Stimulated activated CD4-positive, alpha-beta T cell treated with anti-CD3 and anti-CD28 coated beads, Interleukin-12 subunit alpha, Interleukin-12 subunit beta, amount 100 ng/mL, for 24 hours (primary cell): ENCODE measurements at places on chromosomes 2 and 18.
A peak's percentile ranks its signal among the peaks of the same experiment; 100 is the strongest.

DNA sequence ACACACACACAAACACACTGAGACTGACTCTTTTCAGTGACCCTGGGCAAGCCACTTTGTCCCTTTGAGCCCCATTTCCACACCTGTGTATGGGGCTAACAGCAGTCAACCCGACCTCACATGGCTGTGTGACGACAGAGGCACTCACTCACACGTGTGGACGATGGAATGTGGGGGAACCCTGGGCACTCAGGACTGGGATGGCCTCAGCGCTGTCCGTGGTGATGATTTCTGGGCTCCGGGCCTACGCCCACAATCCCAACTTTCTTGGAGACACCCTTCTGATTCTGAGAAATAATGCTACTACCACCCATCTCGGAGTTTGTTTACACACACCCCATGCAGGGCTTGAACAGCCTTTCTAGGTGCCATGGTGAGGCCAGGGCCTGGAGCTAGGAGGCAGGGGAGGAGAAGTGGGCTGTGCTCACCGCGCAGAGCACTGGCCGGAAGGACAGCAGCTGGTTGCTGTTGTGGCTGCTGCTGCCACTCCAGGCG is 1.5 kb downstream of the CRYBA2 start:
- no peak for DNase-seq

GRCh38 chr2:125711075-125711474 is 944.9 kb upstream of the GYPC start:
- no peak for DNase-seq

GRCh38 chr2:151553-152334 is 105.4 kb upstream of the FAM110C start:
- no peak for DNase-seq

- DNase-seq, result no peak
Measured at GRCh38 chr18:68847219-68847837, 49.4 kb downstream of the CCDC102B start.

GRCh38 chr2:205730191-205730590 is 47.9 kb downstream of the NRP2 start:
- no peak for DNase-seq

DNA sequence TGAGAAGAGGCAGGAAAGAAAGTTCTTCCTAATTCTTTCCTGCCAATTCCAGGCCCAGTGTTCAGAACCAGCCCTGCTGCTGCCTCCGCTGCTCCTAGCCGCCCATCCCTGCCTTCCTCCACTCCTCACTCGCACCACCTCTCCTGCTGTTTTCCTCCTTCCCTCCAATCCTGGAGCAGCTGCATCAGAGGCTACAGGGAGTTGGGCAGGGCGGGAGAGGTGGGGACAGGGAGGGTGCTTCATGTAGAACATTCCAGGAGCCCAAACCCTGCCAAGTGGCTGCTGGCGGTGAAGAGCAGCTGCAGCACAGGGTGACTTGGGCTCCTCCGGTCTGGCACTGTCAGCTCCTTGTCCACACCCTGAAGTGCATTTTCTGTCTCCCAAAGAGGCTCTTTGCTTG is 176.3 kb downstream of the TNS1 start:
- DNase-seq, result no peak

- DNase-seq, result peak; percentile 19
Measured at GRCh38 chr2:15588329-15588919, 3.2 kb upstream of the DDX1 start.

GRCh38 chr2:216131175-216131926 is 22.2 kb downstream of the XRCC5 start:
- no peak for DNase-seq

GRCh38 chr2:21251216-21251980 is 127.6 kb downstream of the TDRD15 start:
- no peak for DNase-seq

GRCh38 chr2:216900406-216900805 is 40.5 kb upstream of the TNP1 start:
- DNase-seq, result no peak

GRCh38 chr18:22493255-22493654 is 75.5 kb upstream of the CTAGE1 start:
- DNase-seq, result no peak

- no peak for DNase-seq
Measured at GRCh38 chr2:168552450-168552856, 96.4 kb downstream of the CERS6 start.

- no peak for DNase-seq
Measured at GRCh38 chr2:151886241-151886640, 58.0 kb upstream of the ARL5A start.

DNA sequence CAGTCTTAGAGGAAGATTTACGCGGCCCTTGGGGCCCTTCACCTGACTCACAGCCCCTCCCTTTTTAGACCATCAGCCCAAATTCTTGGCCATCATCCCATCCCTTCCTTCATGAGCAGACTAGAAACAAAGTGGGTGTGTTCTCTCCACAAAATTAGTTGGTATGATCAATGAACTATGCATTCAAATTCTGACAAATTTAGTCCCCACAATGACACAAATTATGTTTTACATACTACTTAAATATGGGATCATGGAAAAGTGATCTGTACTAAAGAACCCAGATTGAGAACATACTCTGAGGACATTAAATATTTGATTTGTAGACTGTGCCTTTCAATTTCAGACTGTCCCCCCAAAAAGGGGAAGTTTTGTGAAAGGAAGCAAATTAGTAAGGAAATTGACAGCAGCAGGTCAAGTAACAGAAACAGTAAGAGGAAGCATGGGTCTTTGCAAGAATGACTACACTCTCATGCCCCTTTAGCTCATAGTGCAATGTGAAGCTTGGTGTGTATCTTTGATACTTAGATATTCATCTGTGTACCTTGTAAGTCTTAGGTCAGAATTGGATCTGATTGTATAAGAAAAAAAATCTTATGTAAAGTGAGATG is 2.2 kb upstream of the MAPRE2 start:
- no peak for DNase-seq
